Fibroblast of skin of back (primary cell): ENCODE measurements at places on chromosomes 4 and X.

DNA sequence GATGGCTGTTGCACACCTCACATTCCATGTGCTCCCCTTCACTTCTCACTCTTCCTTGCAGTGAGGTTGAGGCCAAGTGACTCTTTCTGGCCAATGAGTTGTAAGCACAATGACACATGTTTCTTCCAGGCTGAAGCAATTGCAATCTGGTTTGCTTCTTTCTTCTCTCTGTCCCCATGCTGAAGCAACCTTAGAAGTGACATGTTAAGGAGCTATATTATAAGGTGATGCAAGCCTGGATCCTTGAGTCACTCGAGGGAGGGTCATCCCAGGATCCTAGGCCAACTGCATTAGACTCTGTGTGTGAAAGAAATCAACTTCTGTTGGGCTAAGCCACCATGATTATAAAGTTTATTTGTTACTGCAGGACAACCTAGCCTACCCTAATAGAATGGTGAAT is 45.5 kb upstream of the HS3ST1 start:
- no peak for DNase-seq

DNA sequence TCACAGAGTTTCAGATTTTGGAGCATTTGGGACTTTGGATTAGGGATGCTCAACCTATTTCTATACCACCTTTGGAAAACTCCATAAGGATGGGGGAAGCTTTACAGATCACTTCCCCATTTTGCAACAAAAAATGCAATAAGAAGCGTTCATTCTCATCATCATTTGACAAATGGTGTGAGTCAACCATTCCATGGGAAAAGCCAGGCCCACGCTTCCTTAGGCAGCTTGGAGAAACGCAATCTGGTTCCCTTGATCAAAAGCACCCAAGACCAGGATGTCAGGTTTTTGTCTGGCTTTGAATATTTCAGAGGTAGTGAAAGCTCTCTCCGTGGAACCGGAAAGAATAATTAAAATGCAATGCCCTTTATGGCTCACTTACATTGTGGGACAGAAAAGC is 79.3 kb upstream of the C4orf50 start:
- no peak for DNase-seq

DNA sequence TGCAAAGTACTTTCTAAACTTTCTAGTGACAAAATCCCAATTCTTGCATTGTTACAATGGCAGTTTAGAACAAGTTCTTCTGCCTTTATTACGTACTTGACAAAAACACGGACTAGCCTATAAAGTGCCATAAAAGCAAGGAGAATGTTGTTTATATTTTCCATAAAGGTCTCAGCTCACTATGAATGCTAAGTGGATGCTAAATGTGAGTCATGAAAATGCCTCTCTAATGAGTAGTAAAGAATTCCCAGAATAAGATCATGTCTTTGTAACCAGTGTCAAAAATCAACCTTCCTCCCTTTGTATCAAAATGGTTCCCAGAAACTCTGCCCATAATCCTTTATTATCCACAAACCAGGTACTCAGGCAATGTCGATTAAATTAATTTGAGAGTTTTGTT is 539.8 kb upstream of the SLIT2 start:
- DNase-seq = peak; percentile 74

GRCh38 chrX:115318139-115318538 is 28.6 kb downstream of the LUZP4 start:
- DNase-seq = no peak

- DNase-seq = peak; percentile 17
Observed at GRCh38 chr4:83906561-83906960, 370.7 kb downstream of the GPAT3 start.

GRCh38 chr4:107837776-107838618 is 13.3 kb downstream of the SGMS2 start:
- no peak for DNase-seq

GRCh38 chr4:33381816-33382215 is 2661.6 kb downstream of the PCDH7 start:
- DNase-seq = no peak

DNA sequence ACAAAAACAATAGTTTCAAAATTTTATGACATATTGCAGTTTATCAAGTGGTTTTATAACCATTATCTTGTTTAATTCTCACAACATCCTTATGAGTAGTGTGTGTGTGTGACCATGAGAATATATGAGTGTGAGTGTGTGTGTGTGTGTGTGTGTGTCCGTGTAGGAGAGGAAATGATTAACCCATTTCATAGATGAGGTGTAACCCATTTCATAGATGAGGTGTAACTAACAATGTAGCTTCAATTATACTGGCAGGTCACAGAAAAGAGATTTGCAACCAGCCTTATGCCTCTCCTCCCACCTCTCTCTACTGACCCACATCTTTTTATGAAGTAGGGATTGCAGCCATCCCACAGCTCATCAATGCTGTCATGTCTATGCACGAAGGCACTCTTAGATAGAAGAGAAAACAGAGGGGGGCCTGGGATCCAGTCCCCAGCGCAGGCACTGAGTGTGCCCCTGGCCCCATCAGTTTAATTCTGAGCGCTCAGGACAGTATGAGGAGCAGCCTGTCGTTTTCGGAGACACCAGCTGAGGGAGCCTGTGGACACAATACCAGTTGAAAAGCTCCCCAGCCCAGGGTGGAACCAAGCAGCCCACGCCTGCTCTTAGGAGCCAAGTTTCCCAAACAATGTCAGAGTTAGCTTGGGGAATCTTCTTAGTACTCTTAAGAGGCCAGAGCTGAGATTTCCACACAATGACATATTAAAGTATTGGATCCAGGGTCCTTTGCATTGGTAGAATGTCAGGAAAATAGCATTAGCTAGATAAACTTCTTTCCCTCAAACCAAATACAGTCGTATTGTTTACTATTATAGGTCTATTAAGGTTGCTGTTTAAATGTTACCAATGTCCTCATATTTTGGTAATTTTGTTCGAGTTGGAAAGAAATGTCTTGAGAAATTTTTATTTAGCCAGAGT is 88.6 kb downstream of the PALLD start:
- peak; percentile 86 for DNase-seq

DNA sequence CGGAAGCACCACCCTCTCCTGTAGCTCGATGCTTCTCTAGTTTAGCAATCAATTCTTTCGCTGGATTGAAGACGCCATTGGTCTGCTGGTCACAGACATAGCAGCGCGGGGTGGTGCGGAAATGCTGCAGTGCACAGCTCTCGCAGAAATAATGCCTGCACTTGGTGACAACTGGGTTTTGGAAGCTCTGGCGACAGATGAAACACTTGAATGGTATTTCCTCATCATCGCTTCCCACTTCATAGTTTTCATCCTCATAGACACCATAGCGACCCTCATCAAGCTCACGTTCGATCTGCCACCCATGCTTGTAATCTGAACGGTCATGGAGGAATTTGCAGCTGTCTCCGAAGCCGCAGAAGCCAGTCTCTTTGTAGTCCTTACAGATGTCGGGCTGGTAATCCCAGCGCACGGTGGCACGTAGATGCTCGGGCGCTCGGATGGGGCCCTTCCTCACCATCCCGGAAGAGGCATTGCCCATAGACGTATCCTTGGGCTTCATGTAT is 854 bp downstream of the RNF113A start:
- DNase-seq = peak; percentile 69

- peak; percentile 6 for DNase-seq
Observed at GRCh38 chr4:156889616-156890594, 81.7 kb downstream of the PDGFC start.

DNA sequence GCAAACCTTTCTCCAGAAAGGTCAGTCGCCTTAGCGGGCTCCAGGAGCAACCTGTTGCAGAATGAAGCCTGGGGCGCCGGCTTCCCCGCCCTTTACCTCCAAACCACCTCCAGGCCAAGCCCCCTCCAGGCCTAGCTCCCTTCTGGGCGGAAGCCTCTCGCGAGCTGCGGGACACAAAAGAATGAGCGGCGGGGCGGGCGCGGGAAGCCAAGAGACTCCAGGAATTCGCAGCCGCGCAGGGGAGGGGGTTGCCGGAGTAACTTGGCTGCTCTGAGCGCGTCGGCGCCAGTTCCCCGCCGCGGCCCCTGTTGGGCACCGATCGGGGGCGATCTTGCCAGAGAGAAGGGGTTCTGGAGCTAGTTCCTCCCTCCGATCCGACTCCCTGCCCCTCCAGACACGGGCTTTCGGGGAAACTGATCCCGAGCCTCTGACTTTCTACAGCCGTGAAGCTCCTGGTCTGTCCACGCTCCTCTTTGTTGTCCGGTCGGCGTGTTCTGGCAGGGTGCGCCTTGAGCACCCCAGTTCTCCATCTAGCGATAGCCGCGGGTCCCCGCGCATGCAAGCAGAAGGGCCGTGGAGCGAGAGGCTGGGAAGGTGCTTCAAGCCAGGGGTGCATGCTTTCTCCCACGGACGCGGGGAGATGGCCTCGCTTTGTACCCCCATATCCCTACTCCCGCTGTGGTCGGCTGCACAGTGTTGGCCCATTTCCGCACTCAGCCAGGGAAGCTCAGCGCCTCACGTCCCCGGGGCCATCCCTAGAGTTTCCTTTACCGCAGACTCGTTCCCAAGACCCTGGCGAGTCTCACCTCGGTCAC is 1.2 kb downstream of the PROM1 start:
- peak; percentile 31 for DNase-seq

DNA sequence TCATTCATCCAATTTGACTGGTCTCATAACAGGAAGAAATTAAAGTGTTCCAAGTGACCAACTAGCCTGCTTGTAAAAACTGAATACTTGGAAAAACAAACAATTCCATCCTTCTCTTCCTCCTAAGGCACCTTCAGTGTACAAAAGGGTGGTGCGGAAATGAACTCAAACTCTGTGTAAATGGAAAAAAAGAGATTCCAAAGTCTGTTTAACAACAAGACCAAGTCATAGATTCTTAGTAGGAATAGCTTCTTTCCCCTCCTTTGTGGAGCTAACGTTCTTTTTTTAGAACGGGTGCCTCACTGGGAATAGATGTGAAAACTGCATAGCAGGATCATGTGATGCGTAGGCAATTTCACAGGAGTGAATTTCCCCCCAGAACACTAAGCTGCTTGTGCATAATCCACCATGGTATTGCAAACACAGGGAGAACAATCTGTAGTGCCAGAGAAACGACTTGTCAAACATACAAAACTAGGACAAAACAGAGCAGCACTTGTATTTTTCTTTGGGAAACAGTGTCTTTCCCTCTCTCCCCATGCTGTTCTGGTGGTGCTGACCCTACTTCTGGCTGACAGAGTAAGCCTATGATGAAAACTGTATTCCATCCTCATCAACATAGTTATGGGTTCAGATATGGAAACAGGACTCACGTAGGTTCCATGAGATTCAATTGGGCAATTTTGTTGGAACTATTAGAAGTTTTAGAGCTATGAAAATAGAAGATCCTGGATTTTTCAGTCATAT is 13.2 kb upstream of the SOD3 start:
- DNase-seq = no peak
